ENCODE measurements at places on chromosomes 3 and 15.

- DNase-seq = peak; percentile 28
These were observed 3.0 kb downstream of the SLC51A start for GRCh38 chr3:196219194-196219969.

DNA sequence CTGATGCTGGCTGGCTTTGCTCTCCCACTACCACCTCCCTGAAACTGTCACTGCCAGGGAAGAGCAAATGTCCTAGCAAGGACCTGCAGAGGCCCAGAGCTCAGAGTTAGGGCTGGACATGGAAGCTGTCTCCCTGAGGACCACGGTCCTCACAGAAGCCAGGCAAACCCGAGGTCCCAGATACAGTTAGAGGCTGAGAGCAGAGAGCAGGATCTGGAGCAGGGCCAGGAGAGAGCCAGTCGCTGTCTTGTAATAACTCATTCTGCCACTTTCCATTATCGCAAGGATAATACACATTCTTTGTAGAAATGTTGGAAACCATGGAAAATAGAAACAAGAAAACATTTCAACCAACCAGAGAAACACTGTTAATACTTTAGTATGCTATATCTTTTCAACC is 10.1 kb downstream of the GHSR start:
- no peak for DNase-seq

- no peak for DNase-seq
These were observed 36.8 kb downstream of the CCR3 start for GRCh38 chr3:46278816-46279672.

DNA sequence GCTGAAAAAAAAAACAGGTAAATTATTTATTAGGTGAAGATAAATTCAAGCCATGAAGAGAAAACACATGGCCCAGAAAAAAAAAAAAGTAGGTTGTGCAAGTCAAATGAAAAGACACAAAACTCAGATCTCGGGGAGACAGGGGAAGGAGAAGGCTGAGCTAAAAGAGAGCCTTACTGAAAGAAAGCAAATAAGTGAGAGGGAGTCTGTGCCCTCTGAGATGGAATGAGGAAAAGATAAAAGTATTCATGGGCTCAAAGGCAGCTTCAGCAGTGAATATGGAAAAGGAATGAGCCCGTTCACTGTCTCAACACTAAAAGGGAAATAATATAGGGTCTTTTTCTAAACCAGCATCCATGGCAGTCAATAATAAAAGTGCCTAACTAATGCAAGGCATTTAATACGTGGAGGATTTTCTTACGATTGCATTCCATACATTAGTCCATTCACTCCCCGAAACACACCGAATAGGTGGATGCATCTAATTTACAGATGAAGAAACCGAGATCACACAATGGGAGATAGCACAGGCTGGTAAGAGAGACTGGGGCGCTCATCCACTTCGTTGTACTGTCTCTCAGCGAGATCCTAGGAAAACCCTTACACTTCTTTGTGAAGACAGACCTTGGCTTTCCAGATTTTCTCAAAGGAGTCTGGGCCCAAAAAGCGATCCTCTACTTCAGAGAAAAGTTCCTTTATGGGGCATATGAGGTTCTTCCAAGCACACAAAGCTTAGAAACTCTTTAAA is 1.1 kb downstream of the TFDP2 start:
- no peak for DNase-seq

GRCh38 chr15:65051266-65051665 is 6.1 kb downstream of the SLC51B start:
- no peak for DNase-seq

DNA sequence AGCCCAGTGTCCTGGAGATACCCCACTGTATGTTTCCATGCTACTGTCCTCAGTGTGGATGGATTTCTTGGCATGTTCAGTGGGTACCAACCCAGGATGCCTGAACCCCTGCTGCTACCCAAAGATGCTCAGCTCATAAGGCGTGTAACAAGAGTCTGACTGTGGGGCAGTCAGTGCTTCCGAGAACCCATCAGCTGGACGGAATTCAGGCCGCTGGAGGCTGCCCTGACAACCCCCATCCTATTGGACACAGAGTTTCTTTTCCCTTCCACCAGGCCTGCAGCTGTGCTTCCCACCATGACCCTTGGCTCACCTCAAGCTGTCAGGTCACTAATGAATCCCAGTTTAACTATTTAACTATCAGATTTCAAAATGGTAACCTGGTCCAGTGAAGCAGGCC is 224.1 kb upstream of the FEZF2 start:
- no peak for DNase-seq

- no peak for DNase-seq
These were observed 8.5 kb downstream of the NR1I2 start for GRCh38 chr3:119790369-119790768.

DNA sequence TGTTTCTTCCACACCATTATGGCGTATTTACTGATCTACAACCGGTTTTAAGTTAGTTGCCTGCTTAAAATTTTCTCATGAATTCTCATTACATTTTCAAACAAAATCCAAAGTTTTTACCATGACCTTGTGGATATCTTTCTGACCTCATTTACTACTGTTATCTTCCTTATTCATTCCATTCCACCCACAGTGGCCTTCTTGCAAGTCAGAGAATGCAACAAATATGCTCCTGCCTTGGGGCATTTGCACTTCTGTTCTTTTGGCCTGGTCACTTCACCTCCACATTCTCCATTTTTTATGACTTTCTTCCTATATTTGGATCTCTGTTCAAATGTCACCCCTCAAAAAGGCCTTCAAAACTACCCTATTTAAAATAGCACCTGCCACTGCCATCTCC is 8.8 kb upstream of the SLC15A2 start:
- DNase-seq = no peak

DNA sequence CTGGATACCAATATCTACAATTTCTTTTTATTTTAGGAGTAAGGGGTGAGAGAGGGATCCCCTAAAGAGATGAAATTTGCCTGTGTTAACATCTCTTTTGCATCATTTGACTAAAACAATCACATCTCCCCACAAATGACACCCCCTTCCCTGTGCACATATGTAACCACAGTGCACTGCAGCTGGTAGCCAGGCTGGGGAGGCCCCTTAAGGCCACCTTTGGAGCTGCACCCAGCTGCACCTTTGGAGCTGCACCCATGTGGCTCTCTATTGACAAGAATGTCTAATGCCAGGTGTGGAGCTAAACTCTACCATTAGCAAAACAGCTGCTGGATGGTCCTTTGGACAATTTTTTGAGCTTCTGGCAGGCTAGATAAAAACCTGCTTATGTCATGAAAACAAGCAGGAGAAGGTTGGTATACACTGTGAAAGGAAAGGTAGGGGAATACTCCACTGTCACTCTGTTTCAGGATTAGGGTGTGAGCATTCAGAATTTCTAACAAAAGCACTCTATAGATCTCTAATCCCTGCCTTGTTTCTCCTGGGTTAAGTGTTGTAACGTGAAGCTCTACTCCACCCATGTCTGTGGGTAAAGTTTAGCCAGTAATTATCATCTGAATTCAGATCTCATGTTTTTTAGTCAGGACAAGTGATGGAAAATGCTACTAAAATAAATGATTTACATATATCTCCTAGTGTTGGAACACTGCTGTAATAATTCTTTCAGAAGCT is 52.1 kb downstream of the TFG start:
- no peak for DNase-seq

DNA sequence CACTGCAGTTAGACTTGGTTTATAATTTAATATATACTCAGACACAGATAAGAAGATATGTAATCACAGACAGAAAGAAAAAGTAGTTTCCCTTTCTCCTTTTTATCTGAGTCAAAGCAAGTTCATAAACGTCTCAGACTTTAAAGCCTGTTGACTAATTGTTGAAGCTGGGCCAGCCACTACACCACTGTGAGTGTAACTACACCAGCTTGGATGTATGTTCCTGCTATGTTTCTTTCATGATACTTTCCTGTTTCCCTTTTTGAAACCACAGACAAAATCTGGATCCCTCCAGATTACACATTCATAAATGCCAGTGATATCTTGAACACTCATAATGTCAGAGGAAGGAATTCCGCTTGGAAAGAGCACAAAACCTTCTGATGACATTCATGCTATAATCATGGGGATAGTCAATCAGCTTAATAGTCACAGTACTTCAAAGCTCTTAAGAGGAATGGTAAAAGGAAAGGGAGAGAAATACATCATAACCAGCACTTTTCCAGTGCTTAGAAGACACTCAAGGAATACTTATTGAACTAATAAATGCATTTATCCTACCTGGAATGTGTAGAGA is 32.0 kb downstream of the KCNMB2 start:
- no peak for DNase-seq

GRCh38 chr3:17122758-17123157 is 238.0 kb downstream of the PLCL2 start:
- DNase-seq = no peak

- no peak for DNase-seq
These were observed 4.0 kb upstream of the SMCO1 start for GRCh38 chr3:196518966-196519717.

GRCh38 chr15:76252249-76252648 is 59.0 kb downstream of the ETFA start:
- DNase-seq = no peak

GRCh38 chr15:42375252-42375651 is 16.0 kb downstream of the CAPN3 start:
- DNase-seq = no peak

- DNase-seq = no peak
These were observed 105.0 kb downstream of the MYLK start for GRCh38 chr3:123778991-123779622.

GRCh38 chr15:68403161-68403941 is 28.6 kb downstream of the ITGA11 start:
- no peak for DNase-seq

GRCh38 chr3:122519693-122520092 is 5.0 kb upstream of the KPNA1 start:
- no peak for DNase-seq

DNA sequence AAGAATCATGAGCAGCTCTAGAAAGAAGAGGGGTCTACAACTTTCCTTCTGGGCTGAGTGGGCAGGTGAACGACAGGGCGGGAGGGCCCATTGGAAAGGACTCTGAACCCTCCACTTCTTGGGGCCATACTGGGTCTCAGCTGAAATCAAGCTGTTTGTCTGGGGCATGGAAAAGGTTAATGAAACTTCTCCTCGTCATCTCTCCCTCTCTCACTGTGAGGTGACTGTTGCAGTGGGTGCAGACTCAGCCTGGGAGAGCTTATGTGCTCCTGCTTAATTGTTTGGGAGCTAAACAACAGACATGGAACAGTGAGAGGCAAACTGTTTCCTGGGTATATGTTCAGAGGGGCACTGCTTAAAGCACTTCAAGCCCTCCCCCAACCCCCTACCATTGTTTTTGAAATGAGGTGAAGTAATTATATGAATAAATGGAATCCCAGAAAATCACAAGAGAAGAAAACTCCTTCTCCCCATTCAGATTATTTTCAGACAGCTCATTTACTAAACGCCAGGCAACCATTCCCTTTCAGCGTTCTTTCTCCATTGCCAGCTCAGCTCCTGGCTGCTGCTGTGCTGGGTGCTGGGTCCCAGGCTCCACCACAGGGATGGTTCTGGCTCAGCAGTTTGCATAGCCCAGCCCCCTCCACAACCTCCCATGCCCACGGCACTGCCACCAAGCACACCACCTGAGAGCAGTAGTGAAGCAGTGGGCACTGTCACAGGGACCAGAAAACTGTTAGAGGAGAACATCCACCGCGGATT is 444.9 kb upstream of the TBL1XR1 start:
- no peak for DNase-seq

GRCh38 chr15:29259233-29259632 is 10.4 kb downstream of the NSMCE3 start:
- no peak for DNase-seq

DNA sequence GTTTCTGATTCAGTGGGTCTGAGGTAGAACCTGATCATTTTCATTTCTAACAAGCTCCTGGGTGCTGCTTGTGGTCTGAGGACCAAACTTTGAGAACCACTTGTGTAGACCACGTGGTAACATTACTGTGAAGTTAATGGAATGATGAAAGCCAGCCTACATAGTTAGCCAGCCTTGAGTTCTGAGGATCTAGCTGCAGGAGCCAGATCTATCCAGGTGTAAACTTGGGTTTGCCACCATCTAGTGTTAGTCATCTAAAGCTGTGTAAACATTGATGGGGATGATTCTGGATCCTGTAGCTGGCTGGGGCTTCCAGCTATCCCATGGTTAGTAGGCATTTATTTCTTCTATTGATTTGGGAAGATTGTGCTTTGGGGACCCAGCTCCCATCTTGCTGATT is 170.0 kb downstream of the TMEM108 start:
- no peak for DNase-seq

GRCh38 chr3:120432150-120432860 is 18.5 kb downstream of the FSTL1 start:
- DNase-seq = no peak

GRCh38 chr3:129295286-129295685 is 16.6 kb downstream of the HMCES start:
- DNase-seq = no peak

DNA sequence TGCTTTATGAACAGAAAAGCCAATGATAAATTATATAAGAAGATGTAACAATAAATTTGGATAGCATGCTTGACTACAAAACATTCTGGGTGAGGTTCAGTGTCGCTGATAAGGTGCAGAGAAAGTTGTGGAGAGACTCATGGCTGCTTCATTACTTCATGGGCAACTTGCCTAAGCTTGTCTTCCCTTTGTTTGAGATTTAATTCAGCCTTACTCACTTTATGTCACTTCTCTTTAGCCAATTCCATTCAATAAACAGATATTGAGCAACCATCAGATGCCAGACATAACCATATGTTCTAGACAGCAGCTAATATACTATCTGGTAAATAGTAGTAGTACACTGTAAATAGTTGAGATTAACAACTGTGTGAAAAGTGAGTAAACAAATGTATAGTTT is 401.5 kb upstream of the FRG2C start:
- no peak for DNase-seq

GRCh38 chr3:49006408-49007067 is 653 bp upstream of the WDR6 start:
- DNase-seq = no peak

DNA sequence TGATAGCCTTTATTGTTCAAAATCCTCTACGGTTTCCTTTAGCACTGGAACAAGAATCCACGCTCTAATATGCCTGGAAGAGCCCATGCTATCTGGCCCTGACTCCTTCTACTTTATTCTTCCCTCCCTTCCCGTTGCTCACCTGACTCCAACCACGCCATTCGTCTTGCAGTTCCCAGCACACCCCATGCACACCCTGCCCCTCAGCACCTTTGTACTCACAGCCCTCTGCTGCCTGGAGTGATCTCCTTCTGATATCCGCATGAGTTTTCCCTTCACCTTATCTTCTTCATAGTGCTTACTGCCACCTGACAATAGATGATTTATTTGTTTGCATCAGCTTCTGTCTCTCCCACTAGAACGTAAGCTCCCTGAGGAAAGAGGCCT is 16.6 kb upstream of the BCL2A1 start:
- no peak for DNase-seq

Measured in activated CD8-positive, alpha-beta memory T cell treated with anti-CD3 and anti-CD28 coated beads for 4 hours (primary cell).